ENCODE measurements at places on chromosomes 1 and 21.

DNA sequence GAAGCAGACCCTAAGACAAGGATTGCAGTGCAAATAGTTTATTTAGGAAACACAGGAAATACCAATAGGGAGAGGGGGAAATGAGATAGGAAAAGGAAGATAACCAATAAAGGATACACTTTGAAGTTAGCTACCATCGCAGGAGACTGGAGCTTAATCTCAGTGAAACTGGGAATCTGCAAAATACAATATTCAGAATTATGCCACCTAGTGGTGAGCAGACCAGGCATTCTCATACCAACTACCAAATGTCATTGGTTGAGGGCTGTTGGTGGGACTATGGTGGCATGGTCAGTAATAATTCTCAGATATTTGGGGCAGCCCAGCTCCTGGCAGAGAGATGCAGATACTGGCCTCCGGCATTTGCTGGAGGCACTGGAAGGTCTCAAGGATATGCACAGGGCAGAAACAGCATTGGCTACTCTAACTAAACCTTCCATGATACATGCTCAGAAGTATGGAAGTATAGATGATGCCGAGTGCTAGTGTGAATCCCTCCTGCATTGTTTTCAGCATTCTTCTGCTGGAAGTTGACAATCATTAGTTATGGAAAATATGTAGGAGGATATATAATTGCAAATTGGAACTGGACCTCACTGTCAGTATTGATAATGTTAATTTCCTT is 11.8 kb upstream of the ZFP69B start:
- DNase-seq: no peak

- no peak for DNase-seq
These were observed 11.4 kb upstream of the B3GALT5 start for GRCh38 chr21:39601187-39601928.

GRCh38 chr1:43534256-43534655 is 3.6 kb downstream of the PTPRF start:
- no peak for DNase-seq

GRCh38 chr1:245874942-245875580 is 632.0 kb downstream of the SMYD3 start:
- DNase-seq: no peak

- no peak for DNase-seq
These were observed 480.4 kb upstream of the CAMK1G start for GRCh38 chr1:209103092-209103491.

- DNase-seq: peak; percentile 66
These were observed 1.6 kb upstream of the PTPN7 start for GRCh38 chr1:202162047-202162417.

GRCh38 chr1:12336413-12336812 is 106.6 kb downstream of the VPS13D start:
- no peak for DNase-seq

GRCh38 chr1:87402241-87403002 is 73.7 kb downstream of the LMO4 start:
- DNase-seq: no peak

DNA sequence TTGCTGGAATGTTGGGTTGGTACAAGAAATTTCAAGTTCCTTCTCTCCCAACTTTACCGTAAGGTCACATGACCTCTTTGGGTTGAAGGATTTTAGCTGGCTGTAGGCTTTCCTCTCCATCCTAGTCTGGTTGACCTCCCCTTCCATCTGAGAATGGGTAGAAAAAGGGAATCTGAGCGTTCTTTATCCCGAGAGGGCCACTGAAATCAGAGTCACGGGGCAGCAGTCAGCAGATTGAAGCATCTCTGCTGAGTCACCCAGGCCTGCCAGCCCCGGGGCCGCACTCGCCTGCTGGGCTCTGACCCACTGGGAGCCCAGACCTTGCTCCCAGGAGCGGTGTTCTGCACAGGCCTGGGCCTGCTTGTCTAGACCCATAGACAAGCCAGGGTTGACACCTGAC is 31.0 kb downstream of the TMCC2 start:
- no peak for DNase-seq

DNA sequence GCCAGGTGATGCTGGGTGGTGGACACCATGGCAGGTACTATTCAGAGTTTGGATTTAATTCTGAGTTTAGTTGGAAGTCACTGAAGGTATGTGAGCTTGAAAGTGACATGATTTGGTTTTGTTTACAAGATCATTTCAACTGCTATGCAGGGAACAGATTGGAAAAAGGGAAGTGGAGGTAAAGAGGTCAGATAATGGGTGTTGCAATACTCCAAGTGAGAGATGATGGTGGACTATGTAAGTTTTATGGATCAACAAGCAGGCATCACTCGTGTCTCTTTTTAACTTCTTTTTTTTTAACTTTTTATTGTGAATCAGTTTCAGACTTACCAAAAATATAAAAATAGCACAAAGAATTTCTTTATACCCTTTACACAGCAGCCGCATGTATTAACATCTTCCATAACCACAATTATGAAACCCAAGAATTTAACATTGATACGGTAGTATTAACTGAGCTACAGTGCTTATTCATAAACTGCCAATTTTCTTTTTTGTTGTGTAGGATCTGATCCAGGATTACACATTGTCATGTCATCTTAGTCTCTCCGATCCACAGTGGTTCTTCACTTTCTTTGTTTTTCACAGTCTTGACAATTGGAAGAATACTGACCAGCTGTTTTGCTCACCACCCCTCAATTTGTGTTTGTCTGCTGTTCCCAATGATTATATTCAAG is 24.9 kb upstream of the NHLH2 start:
- no peak for DNase-seq

- no peak for DNase-seq
These were observed 317.6 kb downstream of the PBX1 start for GRCh38 chr1:164876398-164877116.

GRCh38 chr1:73100216-73100615 is 817.9 kb upstream of the NEGR1 start:
- DNase-seq: no peak

DNA sequence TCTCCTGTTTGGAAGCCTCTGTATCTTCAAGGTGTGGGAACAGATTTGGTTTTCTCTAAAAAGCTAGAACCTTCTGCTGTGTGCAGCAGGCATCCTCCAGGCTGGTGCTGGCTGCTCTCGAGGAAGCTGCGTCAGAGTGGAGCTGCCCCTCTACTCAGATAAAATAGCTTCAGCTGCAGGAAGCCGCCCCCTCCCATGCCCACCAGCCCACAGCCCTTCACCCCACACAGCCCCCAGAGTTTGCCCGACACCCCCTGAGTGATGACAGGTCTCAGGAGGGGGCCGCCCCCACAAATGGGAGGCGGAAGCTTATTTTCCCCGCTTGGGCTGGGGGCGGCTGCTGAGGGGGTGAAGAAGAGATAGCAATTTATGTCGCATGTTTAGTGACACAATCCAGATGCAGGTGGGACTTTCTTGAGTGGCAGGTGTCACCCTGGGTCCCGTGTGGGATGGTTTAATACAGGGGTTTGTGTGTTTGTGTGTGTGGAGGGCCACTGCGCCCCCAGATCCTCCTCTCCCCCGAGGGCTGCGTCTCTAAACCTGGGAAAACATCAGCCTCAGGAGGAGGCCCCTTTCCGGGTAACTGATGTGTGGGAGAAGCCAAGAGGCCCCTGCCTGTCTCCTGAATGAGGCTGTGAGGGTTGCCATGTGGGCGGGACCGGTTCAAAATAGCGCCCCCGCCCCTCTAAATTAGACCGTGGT is 55.4 kb downstream of the STUM start:
- DNase-seq: no peak

GRCh38 chr21:36323032-36323431 is 3.0 kb downstream of the MORC3 start:
- no peak for DNase-seq

- no peak for DNase-seq
These were observed 80.3 kb downstream of the NFIA start for GRCh38 chr1:61162520-61163258.

GRCh38 chr1:154479764-154480421 is 22.1 kb upstream of the TDRD10 start:
- peak; percentile 36 for DNase-seq

DNA sequence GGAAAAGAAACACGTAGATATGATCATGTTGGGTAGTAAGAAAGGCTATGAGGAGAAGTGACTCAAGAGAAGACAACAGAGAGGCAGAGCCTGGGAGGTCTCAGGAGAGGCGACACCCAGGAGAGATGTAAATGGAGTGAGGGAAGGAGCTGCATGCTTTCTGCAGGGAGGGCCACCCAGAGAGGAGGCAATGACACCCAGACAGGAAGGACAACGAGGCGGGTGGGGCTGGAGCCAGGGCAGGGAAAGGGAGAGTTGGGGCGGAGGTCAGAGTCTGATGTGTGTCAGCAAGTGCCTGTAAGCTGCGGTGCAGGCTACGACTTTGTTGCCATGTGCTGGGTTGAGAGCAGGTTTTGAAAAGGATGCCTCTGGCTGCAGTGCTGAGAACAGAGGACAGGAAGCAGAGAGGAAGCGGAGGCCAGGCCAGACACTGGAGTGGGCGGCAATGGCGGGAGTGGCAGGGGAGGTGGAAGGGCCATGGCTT is 31.3 kb downstream of the SLC1A7 start:
- no peak for DNase-seq

DNA sequence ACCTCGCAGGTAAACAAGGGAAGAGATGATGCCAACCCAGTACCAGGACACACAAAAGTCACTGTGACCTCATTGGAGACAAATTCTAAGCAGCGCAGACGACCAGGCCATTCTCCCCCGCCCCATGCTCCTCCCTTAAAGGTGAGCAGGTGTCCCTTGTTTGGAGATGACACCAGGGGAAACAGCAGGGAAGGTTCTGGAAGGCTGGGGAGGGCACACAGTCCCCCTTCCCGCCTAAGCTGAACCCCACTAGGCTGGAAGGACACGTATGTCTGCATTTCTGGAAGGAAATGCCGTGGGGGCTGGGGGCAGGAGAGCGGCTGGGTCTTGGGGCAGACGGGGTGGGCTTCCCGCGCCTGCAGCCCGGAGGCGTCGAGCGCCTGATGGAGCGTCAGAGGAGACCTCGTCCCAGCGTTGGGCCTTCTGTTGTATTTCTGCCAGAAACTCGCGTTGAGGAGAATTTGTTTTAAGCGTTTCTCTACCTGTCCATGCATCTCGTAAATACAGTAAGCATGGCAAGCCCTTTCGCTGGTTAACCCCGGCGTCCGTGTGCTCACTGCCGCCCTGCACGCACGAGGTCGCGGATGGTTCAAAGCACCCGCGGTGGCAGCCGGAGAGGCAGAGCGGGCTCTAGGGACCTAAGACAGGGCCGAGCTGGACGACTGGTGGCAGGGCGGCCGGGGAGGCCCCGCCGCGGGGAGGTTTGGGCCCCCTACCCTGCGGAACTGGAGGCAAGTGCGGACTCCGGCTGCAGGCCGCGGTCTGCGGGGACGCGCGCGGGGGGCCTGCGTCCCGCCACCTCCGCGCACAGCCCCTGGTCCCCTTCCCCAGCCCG is 1.2 kb upstream of the LHX4 start:
- DNase-seq: no peak

DNA sequence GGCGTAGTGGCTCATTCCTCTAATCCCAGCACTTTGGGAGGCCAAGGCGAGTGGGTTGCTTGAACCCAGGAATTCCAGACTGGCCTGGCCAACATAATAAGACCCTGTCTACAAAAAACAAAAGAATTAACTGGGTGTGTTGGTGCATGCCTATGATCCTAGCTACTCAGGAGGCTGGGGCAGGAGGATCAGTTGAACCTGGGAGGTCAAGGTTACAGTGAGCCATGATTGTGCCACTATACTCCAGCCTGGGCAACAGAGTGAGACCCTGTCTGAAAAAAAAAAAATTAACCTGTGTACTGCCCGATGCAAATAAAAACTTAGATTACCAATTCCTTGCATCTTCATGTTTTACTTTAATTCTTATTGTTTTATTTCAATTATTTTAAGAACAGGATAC is 193.2 kb downstream of the PATJ start:
- no peak for DNase-seq

DNA sequence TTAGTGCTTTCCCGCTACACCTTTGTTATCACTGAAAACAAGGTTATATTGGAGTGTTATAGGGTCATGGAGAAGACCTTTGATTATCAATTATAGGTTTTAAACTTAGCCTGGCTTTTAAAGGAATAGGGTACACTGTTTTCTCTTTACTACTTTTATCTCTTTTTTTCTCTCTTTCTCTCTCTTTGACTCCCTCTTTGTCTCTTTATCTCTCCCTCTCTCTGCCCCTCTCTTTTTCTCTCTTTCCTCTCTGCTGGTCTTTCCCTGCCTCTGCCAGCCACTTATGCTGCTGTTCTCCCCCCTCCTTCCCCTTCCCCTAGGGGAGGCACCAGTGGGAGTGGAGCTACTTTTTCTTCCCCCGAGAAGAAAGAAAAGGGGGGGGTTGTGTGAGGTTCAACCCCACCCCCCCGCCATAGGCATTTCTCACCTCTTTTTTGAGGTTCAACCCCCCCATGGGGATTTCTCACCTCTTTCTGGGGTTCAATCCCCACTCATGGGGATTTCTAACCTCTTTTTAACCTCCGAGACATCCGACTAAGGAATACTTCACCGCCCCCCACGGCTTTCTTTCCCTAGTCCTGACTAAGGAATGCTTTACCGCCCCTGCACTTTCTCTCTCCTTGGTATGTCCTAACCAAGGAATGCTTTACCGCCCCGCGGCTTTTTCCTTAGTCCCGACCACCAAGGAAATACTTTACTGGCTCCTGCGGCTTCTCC is 17.2 kb upstream of the ZBTB8B start:
- no peak for DNase-seq

DNA sequence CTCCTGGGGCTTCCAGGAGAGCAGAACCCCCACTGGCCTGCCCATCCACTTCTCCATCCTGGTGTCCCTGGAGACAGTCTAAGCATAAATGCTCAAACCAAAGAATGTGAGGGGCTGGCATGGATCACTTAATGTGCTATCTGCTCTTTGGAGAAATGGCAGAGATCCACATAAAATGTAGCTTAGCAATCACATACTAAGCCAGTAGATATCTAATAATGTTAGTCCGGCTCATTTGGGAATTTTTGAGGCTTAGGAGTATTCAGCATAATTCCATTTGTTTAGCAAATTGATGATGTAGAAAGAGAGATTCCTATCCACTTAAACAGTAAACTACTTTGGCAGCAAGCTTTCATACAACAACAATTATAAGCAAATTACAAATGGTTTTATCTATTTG is 90.7 kb downstream of the TENT5C start:
- no peak for DNase-seq

DNA sequence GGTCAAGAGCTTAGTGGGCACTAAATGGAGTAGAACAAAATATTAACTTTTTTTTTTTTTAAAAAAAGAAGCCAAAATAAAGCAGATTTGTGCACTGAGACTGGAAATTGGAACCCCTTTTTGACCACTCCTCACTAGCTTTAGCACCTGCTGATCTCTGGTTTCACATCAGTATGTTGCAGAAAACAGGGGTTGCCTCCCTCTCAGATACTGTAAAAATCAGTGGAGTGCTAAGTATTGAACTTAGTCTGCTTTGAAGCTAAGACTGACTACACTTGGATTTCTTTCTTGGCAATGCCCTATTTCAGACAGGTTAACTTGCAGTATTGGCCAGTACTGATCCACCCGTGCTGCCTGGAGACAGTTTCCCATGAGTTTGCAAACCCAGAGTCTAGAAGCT is 2.7 kb upstream of the KIAA0040 start:
- no peak for DNase-seq

- DNase-seq: no peak
These were observed 328.5 kb upstream of the USP25 start for GRCh38 chr21:15401331-15401730.

Measured in stimulated activated CD8-positive, alpha-beta memory T cell treated with anti-CD3 and anti-CD28 coated beads, Interleukin-7, amount 100 ng/mL, for 4 hours (primary cell).